SJSA1 (cell line): ENCODE measurements at places on chromosomes 6 and 20.

GRCh38 chr20:63840405-63840828 is 9.4 kb upstream of the ZBTB46 start:
- DNase-seq = no peak

DNA sequence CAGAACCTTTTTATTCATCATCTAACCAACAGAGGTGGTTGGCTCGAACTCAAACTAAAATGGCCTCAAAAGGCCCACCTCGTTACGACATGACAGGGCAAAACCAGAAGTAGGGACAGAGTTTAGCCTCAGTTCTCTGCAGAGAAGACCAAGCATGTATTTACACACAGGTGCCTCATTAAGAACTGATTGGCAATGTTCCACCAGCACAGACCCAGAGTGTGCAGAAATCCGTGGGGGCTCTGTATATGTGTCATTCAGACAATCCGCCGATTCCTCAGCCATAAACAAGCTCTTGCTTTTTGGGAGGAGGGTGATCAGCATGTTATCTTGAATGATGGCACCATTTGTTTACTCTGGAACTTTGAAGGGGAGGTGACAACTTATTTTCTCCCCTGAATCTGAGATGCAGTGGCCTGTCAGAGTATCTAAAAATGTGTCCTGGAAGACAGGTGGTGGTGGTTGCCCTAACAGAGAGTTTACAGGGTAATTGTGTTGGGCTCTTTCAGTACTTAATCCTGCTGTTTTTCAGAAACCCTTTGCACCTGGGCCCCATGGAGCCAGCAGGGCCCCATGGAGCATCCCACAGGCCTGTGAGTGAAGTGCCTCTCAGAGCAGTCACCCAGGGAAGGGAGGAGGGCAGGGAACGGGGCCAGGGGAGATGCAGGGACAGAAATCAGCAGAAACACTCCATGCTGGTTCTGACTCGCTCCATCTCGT is 29.1 kb upstream of the C20orf203 start:
- no peak for DNase-seq

GRCh38 chr6:115882174-115882573 is 178.5 kb downstream of the FRK start:
- DNase-seq = no peak

DNA sequence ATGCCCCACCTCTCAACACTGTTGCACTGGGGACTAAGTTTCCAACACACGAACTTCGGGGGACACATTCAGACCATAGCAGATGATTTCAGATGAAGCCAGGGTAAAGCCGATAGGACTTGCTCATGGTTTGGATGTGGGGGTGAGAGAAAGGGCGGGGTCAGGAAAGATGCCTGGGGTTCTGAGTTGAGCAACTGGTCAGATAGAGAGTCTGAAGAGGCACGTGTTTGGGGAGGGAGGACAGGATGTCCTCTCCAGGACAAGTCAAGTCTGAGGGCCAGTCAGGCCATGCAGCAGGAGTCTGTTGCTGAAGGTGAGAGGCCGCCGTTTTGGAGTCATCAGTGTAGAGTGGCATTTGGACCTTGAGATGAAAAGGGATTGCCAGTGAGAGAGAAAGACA is 197.9 kb upstream of the SNX9 start:
- DNase-seq = no peak

DNA sequence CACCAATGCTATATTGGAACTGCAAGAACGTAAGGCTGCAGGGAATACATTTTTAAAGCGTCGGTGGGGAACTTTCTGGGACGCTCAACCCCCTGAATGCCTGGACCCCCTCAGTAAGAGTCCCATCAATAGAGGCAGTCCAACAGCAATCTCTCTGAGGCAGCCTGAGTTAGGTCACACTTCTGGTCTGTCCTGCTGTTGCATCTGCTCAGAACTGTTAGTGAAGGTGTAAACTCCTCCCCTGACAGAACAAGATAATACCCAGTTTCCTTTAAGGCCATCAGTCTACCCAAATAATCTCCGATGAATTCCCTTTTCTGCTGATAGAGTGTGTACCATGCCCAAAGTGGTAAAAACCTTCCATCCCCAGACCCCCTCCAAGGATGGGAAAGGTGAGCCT is 1.1 kb upstream of the RNGTT start:
- no peak for DNase-seq

GRCh38 chr20:63923651-63924050 is 28.7 kb downstream of the DNAJC5 start:
- no peak for DNase-seq

DNA sequence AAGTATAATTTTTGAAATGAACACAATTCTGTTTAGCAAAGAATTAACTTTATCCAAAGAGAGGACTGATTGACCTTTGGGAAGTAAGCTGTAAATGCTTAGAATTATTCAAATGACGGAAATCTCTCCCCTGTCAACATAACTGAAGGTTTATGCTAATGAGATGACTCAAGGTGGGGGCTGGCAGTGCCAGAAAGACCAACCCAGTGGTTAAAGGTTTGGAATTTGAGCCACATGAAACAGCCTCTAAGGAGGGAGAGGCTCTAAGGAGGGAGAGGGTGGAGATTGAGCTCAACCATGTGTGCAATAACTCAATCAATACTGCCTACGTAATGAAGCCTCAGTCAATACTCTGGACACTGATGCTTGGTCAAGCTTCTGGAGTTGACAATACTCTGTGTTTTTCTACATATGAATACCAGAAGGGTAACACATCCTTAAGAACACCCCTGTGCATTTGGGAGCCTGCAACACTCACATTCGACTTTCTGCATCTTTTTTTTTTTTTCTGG is 123.4 kb upstream of the TENT5A start:
- no peak for DNase-seq

GRCh38 chr6:30071858-30072257 is 3.7 kb downstream of the RNF39 start:
- DNase-seq = no peak

- no peak for DNase-seq
Observed at GRCh38 chr6:95288251-95288650, 289.1 kb upstream of the MANEA start.

DNA sequence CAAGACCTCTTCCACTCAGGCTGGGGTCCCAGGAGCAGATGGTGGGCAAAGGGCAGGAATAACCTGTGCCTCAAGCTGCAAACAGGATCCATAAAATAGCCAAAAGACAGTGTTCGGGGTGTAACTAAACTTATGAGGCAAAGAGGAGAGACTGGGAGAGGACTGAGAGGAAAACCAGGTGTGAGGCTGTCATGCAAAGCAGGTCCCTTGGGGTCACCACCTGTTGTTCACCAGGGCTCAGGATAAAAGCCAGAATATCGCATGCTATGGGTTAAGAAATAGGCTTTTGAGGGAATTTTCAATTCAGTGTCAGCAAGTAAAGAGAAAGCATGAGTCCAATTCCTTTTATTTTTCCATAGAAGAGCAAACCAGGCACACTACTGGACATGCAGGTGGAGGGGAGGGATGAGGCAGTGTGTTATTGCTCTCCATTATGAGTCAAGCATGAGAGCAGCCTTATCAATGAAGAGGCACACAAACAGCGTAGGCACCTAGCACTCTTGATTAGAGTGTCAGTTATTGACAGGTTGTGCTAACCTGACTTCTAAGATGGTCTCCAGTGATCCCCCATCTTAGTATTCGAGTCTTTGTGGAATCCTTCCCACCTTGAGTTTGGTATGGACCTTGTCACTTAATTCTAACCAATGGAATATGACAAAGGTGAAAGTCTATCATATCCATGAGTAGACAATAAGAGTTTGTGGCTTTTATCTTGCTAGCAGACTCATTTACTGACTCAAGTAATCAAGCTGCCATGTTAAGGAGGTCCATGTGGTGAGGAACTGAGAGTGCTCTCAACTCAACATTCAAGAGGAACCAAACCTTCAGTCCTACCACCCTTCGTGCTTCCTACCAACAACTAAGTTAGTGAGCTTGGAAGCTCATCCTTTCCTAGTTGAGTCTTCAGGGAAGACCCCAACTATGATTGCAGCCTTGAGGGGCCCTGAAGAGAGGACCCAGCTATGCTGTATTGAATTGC is 18.8 kb downstream of the HLA-E start:
- no peak for DNase-seq

DNA sequence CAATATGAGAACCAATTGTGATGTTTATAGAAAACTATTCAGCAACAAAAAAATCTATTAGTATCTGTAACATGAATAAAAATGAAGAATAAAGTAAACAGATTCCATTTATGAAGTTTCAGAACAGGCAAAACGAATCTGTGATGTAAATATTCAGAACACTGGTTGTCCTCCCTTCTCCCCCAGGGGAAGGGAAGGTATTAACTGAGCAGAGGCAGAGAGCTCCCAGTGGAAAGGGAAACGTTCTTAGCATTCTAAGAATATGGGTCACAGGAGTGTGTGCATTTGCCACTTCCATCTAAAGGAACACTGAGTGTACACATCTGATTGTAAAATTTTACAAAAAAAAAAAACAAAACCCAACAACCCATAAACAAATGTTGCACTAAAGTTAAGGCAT is 23.1 kb downstream of the SPAG4 start:
- DNase-seq = no peak

DNA sequence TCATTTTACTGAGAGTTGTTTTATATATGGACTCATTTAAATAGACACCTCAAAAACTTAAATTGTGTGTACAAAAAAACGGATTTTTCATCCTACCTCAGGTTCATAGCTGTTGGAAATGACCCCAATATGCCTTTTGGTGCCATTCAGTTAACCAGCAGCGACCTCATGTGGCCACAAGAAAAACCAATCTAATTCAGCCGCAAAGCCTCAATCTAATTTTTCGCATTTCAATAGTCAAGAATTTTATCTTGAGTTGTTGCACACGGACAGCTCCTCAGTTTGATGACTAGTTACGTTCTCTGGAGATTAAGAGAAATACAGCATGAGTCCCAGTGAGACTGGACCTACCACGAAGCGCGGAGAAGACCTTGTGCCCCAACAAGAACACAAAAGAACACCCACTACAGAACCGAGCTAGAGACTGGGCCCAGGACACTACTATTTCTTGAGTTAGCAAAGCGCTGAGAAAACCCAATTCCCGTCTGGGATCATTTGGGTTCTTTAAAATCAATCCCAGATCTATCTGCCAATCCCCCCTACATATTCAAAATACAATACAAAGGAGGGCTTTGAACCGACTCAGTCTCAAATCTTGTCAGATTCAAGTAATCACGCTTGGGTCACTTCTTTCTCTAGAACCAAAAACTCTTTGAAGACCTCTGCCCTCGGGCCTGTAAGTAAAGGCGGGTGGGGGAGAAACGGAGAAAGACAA is 1.1 kb downstream of the TCP11 start:
- DNase-seq = peak; percentile 51

GRCh38 chr20:63425846-63426485 is 46.5 kb downstream of the KCNQ2 start:
- no peak for DNase-seq

- no peak for DNase-seq
Observed at GRCh38 chr6:89974834-89975233, 80.6 kb downstream of the GJA10 start.

DNA sequence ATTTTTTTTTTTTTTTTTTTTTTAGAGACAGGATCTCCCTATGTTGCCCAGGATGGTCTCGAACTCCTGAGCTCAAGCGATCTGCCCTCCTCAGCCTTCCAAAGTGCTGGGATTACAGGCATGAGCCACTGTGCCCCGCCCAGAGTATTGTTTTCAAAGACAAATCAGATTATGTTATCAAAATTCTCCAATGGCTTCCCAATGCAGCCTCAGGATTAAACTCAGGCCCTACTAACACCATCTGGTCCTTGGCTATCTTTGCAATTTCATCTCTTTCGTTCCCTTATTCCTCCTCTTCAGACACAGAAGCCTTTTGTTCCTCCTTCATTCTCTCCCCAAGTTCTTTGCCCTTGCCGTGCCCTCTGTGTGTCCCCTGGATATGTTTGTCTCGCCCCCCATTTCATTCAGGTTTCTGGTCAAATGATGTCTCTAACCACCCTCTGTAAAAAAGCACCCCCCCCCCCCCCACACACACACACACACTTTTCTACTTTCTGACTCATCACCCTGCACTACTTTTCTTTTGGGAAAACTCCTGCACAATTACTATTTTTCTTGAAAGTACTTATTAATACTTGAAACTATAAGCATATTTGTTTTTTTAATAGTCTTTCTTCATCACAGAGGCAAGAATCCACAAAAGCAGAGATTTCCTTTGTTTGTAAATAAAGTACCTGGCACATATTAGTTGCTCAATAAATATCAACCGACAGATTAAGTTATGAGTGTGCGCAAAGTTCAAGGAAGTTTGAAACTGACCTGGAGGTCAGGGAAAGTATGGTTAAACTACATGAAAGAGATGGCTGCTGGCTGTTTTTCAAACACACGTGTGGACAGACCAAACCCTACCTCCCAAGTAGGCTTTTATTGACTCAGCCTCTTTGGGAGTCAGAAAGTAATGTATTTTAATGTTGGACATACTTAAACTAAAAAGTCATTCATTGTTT is 16.7 kb downstream of the BTN1A1 start:
- peak; percentile 74 for DNase-seq

DNA sequence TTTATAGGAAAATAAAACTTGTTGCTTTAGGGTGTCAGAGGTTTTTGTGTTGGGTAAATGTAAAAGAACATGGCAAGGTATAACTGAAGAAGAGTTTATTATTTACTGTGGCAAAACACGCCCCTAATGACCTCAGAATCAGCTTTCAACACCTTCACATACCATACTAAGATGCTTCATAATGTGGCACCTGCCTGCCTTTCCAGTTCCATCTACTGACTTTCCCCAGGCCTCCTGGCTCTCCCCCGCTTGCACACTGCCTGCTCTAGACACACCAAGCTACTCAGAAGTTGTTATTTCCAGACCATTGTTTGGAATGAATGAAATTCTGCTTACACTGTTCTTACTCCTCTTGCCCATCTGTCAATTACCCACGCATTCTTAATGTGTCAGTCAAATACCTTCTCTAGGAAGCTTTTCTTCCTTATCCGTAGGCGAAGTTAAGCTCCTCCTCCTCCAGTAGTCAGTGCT is 1.8 kb downstream of the TIAM2 start:
- DNase-seq = no peak

GRCh38 chr20:36792422-36792821 is 18.9 kb upstream of the DSN1 start:
- peak; percentile 89 for DNase-seq

- DNase-seq = no peak
Observed at GRCh38 chr6:14059791-14060436, 57.7 kb upstream of the CD83 start.

DNA sequence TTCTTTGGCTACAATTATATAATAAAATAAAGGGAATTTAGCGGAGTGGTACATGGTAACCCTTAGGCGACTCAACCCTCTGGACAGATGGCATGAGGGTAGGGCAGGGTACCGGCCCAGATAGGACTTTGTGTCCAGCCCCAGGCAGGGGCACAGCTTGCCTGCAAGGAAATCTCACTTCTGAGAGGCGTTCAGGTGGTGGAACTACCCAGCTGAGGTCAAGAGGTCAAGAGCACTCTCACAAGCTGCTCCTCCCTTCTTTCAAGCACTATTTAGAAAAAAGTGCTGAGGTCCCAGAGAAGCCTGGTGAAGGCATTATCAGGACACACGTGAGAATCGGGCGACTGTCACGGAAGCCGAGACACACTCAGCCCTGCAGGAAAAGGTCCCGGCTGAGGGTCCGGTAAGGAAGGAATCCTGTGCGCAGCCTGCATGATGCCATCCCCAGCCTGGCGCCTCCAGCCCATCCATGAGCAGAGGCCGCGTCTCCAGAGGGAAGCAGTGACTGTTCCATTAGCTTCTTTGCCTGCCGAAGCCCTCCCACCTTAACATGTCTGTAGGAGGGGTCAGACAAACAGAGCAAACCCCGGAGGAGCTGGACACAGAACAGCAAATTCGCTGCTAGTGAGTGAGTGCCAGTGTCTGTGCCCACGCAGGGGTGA is 54.8 kb downstream of the WDR27 start:
- DNase-seq = no peak
